ENCODE measurements at places on chromosomes 3 and 15. TPM values are rescaled to one million over a fixed set of nuclear protein-coding genes. Genes with fewer than 3 reads are reported as not detected.

The CASR gene
- not detected for total RNA-seq

The TRH gene
- total RNA-seq: not detected

The GHRL gene
- total RNA-seq: not detected

The CX3CR1 gene
- total RNA-seq: 1.5 TPM

The PLSCR2 gene
- not detected for total RNA-seq

The VIPR1 gene
- total RNA-seq: 10.1 TPM

The TMEM207 gene
- not detected for total RNA-seq

The FBXW12 gene
- not detected for total RNA-seq

The EIF2B5 gene
- total RNA-seq: 28.7 TPM

The TRPM1 gene
- 3.5 TPM for total RNA-seq

The NOP10 gene
- 68.3 TPM for total RNA-seq

The SMAD6 gene
- total RNA-seq: 16.2 TPM

The TPRA1 gene
- 19.2 TPM for total RNA-seq

The COL6A5 gene
- 0.30 TPM for total RNA-seq

GRCh38 chr3:115576325-115576875 is 46.9 kb upstream of the GAP43 start:
- DNase-seq: no peak

- DNase-seq: no peak
Observed at GRCh38 chr3:37387462-37387861, 213.1 kb upstream of the LRRFIP2 start.

- DNase-seq: no peak
Observed at GRCh38 chr3:9203317-9203716, 46.1 kb downstream of the SRGAP3 start.

- DNase-seq: no peak
Observed at GRCh38 chr15:78391781-78392180, 46.2 kb upstream of the IREB2 start.

DNA sequence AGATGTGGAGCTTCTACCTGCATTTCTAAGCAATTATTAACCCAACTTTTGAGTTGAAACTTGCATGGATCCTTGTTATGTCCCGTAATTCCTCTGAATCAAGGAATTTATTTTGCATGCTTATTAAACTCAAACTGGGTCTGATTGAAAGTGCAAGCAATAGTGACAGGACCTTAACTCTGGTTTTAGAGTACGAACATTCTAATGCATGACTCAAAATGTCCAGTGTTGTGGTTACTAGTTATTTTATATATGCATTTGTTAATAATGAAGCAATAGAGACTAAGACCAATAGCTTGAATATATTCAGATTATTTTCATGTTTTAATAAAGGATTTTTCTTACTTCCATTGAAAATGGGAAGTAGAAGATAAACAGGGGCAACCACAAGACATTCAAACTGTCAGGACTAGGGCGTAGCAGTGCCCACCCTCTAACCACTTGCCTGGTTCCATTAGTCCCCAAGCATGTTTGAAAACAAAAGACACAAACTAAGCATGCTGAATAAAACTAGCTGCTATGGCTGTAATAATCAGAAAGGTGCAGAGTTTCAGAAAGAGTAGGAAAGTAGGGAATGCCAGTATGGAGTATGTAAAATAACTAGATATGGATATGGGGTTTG is 28.1 kb downstream of the OIP5 start:
- no peak for DNase-seq

- no peak for DNase-seq
Observed at GRCh38 chr3:128343287-128344051, 123.2 kb downstream of the DNAJB8 start.

DNA sequence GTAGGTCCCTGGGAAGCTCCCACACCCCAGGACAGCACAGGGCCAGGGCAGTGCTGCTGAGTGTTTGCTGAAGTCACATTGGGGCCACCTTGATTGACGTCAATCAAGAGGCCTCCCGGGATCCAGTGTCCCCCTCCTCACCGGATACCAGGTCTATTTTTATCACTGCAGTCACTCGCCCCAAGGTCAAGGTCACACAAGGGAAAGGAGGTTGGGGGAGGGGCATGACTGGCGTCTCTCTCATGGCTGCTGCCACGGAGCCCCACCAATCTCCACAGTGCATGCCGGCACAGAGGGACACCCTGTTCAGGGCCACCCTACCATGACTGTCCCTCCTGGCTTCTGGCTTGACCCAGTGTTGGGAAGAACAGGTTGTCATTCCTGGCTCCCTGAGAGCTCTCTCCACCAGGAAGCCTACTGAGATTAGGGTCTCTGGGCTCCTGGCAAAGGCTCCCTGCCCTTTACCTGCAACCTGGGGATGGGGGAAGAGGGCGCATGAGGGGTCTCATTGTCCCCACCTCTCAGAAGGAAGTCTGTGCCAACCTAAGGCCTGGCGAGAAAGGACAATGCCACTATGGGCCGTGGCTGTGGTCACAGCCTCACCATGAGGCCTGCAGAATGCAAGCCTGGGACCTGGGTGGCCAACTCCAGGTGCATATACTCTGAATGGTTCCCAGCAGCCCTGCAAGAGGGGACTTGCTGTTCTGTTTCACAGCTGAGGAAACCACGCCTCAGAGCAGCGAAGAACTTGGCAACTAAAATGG is 1.5 kb downstream of the MYL3 start:
- no peak for DNase-seq

- peak; percentile 55 for DNase-seq
Observed at GRCh38 chr15:48563934-48564333, 81.6 kb downstream of the FBN1 start.

GRCh38 chr15:50109076-50109987 is 9.7 kb downstream of the ATP8B4 start:
- DNase-seq: no peak

- DNase-seq: no peak
Observed at GRCh38 chr3:182921665-182922355, 58.5 kb downstream of the DCUN1D1 start.

DNA sequence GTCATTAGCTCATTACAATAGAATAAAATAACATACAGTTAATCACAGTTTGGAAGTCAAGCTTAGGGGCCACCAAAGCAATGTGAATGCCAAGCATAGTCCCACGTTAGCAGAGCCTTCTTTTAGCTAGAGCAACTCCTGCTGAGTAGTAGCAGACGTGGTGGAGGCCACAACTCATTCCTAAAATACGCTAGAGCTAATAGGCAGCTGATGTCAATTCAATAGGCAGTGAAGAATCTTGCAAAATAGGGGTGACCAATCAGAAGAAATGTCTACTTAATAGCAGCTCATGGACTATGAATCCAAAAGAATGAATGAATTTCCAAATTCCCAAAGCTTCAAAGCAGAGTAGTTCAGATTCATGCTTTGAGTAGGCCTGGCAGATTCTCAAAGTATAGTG is 292.9 kb upstream of the RORA start:
- DNase-seq: peak; percentile 93

- DNase-seq: no peak
Observed at GRCh38 chr3:185582236-185582635, 3.9 kb upstream of the SENP2 start.

GRCh38 chr3:32422943-32423342 is 31.3 kb downstream of the CMTM7 start:
- DNase-seq: no peak

DNA sequence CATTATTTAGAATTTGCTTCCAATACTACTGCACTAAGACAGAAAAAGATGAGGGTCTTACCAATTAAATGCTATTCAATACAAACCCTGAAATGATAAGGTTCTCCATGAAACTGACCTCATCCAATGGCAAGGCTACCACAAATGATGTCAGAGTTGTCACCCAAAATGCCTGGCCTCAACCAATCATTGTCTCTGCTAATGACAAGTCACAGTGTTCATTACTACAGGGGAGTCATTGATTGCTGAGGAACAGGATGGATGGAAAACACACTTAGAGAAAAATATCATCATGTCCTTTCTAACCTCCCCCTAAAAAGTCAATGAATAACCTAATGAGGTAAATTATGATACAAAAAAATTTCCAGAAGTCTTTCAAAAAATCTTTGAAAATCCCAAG is 91.0 kb downstream of the FOXP1 start:
- DNase-seq: no peak

DNA sequence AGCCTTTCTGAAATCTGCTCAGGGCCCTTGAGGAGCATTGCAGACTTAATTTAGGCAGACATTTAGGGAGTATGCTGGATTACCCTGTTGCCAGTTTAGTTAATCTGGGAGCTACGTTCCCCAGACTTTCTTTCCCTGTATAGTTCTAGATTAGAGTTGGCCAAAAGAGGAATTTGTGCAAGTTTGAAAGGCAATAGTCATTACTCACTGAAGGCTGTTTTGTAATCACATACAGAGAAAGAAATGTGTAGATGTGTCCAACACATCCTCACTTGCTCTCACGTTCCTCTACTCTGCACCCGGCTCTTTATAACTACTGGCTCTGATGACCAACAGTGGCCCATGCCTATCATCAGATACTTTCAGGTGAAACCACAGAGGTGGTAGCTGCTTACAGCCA is 24.2 kb downstream of the MASP1 start:
- DNase-seq: no peak

- DNase-seq: no peak
Observed at GRCh38 chr15:48090115-48090514, 30.7 kb upstream of the SLC24A5 start.
